ENCODE measurements at places on chromosomes 12 and 14. TPM values are rescaled to one million over a fixed set of nuclear protein-coding genes. Genes with fewer than 3 reads are reported as not detected.

GRCh38 chr12:848882-849527, 96.6 kb downstream of the WNK1 start:
- H3K27me3 ChIP-seq = no peaks in the 10 kb centered on the region
- no peak overlapping the region for H3K27ac ChIP-seq
- no peak for DNase-seq
- no peaks in the 10 kb centered on the region for H3K36me3 ChIP-seq

- no peaks in the 10 kb centered on the region for H3K36me3 ChIP-seq
- H3K4me3 ChIP-seq = no peak overlapping the region
Measured at GRCh38 chr12:93048656-93049055, 119.6 kb upstream of the EEA1 start.

Gene STON2
- total RNA-seq = 87.8 TPM

DNA sequence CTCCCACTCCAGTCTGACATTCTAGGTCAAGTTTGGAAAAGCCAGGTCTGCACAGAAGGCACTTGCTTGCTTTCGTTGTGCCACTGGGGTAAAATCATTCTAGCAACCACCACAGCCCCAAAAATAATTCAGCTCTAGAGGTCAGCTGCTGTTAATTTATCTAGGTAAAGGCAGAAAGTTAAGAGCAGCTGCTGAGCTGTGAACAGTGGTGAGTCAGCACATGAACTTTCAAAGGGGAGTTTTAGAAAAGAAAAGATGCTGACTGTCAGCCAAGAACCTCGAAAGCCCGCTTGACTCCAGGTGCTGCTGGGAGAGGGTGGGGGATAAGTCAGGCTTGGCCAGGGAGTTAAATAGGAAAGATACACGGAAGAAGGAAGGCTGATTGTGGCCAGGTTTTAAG, 12.7 kb downstream of the CCDC197 start:
- no peak for DNase-seq
- no peaks in the 10 kb centered on the region for H3K4me1 ChIP-seq
- no peak overlapping the region for H3K27ac ChIP-seq

GRCh38 chr12:76206677-76207072, 122.2 kb upstream of the NAP1L1 start:
- no peaks in the 10 kb centered on the region for H3K36me3 ChIP-seq
- no peak overlapping the region for H3K4me3 ChIP-seq
- no peak for DNase-seq
- no peaks in the 10 kb centered on the region for H3K4me1 ChIP-seq
- H3K27ac ChIP-seq = no peak overlapping the region
- H3K27me3 ChIP-seq = no peaks in the 10 kb centered on the region

DNA sequence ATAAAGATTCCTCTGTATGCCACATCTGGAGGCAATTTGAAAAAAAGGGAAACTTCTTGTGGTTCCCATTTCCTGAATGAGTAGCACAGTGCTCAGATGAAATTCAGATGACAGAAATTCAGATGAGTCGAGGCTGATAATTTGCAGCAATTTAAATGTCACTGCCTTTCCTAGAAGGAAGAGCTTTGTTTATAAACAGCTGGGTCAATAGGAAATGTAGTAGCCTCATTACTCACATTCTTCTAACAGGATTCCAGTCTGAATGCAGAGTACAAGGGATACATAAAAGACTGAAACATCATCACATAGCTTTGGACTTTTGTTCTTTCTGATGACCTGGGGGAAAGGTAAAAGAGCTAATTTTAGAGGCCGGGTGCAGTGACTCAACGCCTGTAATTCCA, 11.3 kb upstream of the DACT1 start:
- H3K27me3 ChIP-seq = no peaks in the 10 kb centered on the region
- no peaks in the 10 kb centered on the region for H3K4me1 ChIP-seq
- H3K36me3 ChIP-seq = no peaks in the 10 kb centered on the region
- no peak overlapping the region for H3K27ac ChIP-seq

- DNase-seq = no peak
- H3K4me1 ChIP-seq = no peaks in the 10 kb centered on the region
- H3K27ac ChIP-seq = no peak overlapping the region
- H3K27me3 ChIP-seq = no peaks in the 10 kb centered on the region
- H3K4me3 ChIP-seq = no peak overlapping the region
- H3K36me3 ChIP-seq = no peaks in the 10 kb centered on the region
Measured at GRCh38 chr14:91998667-91999570, 40.9 kb downstream of the TRIP11 start.
